NCI-H1694 treated with DMSO at 0.1 percent for 48 hours (cell line): ENCODE measurements at places on chromosomes 11 and 22.

- DNase-seq = no peak
Observed at GRCh38 chr11:128840783-128841182, 26.3 kb downstream of the KCNJ1 start.

- DNase-seq = no peak
Observed at GRCh38 chr22:46834021-46834737, 71.7 kb downstream of the TBC1D22A start.

- no peak for DNase-seq
Observed at GRCh38 chr22:44585559-44586350, 87.7 kb upstream of the RTL6 start.

GRCh38 chr22:27154717-27155116 lies 497.3 kb downstream of the MIAT start:
- no peak for DNase-seq

- DNase-seq = no peak
Observed at GRCh38 chr22:30998329-30998728, 29.3 kb downstream of the TUG1 start.

DNA sequence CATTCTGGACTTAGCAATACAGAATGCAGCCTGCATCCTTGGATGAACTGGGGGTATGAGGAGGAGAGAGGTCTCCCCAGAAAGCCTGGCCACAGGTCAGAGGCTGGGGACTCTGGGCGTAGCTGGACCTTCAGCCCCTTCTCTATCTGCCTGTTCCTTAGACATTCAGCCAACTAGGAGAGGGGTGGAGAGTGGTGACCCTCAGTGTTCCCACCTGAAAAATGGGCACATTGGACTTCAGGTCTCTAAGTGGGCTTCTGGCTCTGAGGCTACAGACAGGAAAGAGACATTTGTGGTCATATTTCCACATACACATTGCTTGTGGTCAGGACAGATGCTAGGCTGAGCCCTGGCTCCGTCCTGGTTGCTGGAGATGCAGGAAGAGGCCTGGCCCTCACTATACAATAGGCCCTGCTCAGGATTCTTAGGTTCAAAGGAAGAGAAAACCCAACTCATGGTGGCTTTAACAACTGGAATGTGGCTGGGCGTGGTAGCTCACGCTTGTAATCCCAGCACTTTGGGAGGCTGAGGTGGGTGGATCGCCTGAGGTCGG lies 30.1 kb upstream of the CBX7 start:
- no peak for DNase-seq

GRCh38 chr11:73315293-73316020 lies 7.4 kb downstream of the ARHGEF17 start:
- DNase-seq = peak; percentile 42

DNA sequence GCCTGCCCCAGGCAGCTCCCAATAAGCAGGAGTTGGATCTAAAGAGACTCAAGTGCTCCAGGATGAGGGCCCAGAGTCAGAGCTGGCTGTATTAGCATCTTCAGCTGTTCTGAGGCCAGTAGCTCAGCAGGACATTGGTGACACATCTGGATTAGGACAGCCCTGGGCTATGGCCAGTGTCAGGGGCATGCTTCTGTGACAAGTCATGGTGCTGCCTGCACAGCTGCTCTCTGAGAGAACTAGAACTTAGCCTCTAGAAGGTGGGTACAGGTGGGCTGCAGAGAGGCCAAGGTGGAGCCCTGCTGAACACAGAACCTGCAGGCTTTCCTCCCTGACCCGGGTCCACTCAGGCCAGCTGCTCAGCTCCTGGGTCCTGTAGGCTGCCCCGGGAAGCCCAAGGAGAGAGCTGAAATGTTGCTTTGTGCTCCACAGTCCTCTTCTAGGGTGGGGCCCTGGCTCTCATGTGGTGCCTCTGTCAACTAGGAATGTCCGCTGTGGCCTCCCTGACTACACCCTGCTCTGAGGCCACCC lies 426.9 kb downstream of the SOX6 start:
- DNase-seq = no peak

- no peak for DNase-seq
Observed at GRCh38 chr22:21443735-21444421, 23.3 kb upstream of the TMEM191C start.
